ENCODE measurements at places on chromosomes 2 and 18. TPM values are rescaled to one million over a fixed set of nuclear protein-coding genes. Genes with fewer than 3 reads are reported as not detected.

DNA sequence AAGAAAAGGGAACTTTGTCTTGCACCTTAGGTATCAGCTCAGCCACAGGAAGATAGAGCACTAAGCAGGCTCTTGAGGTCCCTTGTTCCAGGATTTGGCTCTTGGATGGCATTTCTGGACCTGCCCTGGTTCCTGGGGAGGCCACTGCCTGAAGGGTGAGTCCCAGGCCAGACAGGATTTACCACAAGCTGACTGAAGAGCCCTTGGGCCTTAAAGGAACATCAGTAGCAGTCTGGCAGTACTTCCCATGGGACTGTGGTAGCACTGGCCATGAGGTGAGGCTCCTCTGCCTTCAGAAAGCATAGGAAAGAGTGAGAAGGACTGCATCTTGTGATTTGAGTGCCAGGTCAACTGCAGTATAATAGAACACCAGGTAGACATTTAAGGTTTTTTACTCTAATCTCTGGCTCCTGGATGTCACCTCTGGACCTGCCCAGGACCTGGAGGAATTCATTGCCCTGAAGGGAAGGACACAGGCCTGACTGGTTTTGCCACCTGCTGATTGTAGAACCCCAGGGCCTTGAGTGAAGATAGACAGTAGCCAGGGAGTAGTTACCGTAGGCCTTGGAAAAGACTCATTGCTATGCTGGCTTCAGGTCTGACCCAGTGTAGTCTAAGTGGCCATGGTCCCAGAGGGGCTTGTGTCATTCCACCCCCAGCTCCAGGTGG lies 154.4 kb upstream of the CREB1 start:
- H3K27me3 ChIP-seq, result no peaks in the 10 kb centered on the region
- H3K4me3 ChIP-seq, result no peak overlapping the region
- H3K27ac ChIP-seq, result no peak overlapping the region
- DNase-seq, result no peak
- no peaks in the 10 kb centered on the region for H3K4me1 ChIP-seq

GRCh38 chr2:4745056-4745991 lies 946.9 kb upstream of the SOX11 start:
- H3K27ac ChIP-seq, result no peak overlapping the region
- no peak overlapping the region for H3K4me3 ChIP-seq
- no peak for DNase-seq
- H3K27me3 ChIP-seq, result no peaks in the 10 kb centered on the region

DNA sequence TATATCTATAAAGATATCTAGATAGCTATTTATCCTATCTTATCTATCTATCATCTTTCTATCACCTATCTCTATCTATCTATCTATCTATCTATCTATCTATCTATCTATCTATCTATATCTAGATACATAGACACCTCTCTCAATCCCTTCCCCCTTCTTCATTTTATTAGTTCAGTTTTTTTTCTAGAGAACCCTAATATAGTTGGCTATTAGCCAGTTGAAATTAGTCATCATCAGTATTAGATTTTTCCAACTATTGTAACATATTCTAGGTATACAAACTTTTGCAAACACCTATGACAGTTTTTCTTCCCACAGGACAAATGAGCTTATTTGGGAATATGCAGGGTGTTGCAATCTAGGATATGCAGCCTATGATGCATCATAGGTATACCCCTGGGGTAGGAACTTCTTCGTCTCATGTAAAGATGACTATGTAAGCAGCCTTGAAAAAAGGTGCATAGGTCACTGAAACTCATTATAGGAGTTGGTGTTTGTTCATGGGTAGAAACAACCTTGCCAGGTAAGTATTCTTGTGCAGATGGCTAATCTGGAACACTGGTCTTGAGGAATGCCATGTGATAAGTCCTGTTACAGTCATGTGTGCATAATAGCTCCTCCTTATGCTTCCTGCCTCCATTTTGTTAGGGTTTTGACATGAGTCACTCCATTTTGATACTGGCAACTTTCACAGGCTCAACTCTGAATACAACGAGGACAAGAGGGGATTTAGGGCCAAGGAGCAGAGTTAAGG lies 160.7 kb upstream of the ZSWIM2 start:
- no peaks in the 10 kb centered on the region for H3K4me1 ChIP-seq
- no peak for DNase-seq
- H3K4me3 ChIP-seq, result no peak overlapping the region
- H3K27ac ChIP-seq, result no peak overlapping the region
- H3K36me3 ChIP-seq, result no peaks in the 10 kb centered on the region

GRCh38 chr2:86603905-86604304 lies 19.8 kb downstream of the RNF103 start:
- no peak for DNase-seq
- H3K4me3 ChIP-seq, result no peak overlapping the region
- H3K27ac ChIP-seq, result no peak overlapping the region
- H3K36me3 ChIP-seq, result peaks cover 6% of the 10 kb centered on the region
- no peaks in the 10 kb centered on the region for H3K27me3 ChIP-seq

- no peak for DNase-seq
- no peak overlapping the region for H3K4me3 ChIP-seq
- H3K36me3 ChIP-seq, result peaks cover 5% of the 10 kb centered on the region
These were observed 16.1 kb upstream of the ANKRD53 start for GRCh38 chr2:70962211-70962884.

- no peaks in the 10 kb centered on the region for H3K36me3 ChIP-seq
- DNase-seq, result no peak
- H3K4me1 ChIP-seq, result no peaks in the 10 kb centered on the region
- H3K4me3 ChIP-seq, result no peak overlapping the region
- H3K27me3 ChIP-seq, result peaks cover 45% of the 10 kb centered on the region
These were observed 23.7 kb upstream of the NRP2 start for GRCh38 chr2:205658572-205658971.

DNA sequence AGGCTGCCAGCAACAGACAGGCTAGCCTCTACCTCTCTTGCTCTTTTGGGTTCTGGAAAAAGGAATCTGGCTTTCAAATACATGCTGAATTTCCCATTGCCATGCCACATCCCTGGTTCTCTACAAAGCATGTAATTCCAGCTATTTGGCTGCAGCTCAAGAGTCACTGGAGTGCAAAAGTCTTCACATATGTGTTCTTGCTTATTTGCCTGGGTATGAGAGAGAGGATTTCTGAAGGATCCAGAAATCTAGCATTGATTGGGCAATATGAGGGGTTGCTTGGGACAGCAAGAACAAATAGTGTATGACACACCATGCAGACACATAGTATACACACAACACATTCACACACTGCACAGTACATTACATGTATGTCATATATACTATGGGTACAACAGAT lies 30.7 kb upstream of the LGALSL start:
- no peaks in the 10 kb centered on the region for H3K36me3 ChIP-seq

GRCh38 chr18:24491927-24492834 lies 31.7 kb downstream of the HRH4 start:
- H3K27ac ChIP-seq, result no peak overlapping the region
- peaks cover 30% of the 10 kb centered on the region for H3K27me3 ChIP-seq
- DNase-seq, result no peak
- H3K36me3 ChIP-seq, result no peaks in the 10 kb centered on the region
- peaks cover 14% of the 10 kb centered on the region for H3K4me1 ChIP-seq

DNA sequence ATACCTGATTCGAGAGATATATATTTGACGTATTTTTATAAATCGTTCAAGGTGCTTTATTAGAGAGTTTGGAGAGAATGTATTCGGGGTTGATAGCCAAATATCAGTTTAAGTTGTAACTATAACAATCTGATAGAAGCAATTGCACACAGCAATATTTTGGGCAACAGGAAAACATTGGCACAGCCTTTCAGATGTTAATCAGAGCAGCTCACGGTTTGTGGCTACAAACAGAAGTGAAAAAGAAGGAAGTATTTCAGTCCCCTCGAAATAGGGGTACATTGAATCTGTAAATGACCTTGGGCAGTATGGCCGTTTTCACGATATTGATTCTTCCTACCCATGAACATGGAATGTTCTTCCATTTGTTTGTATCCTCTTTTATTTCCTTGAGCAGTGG lies 20.6 kb downstream of the SERPINB10 start:
- H3K27ac ChIP-seq, result no peak overlapping the region
- DNase-seq, result no peak
- H3K27me3 ChIP-seq, result no peaks in the 10 kb centered on the region
- no peaks in the 10 kb centered on the region for H3K4me1 ChIP-seq
- no peak overlapping the region for H3K4me3 ChIP-seq

- no peaks in the 10 kb centered on the region for H3K27me3 ChIP-seq
- peaks cover 19% of the 10 kb centered on the region for H3K4me1 ChIP-seq
- DNase-seq, result no peak
- H3K36me3 ChIP-seq, result no peaks in the 10 kb centered on the region
- no peak overlapping the region for H3K4me3 ChIP-seq
- H3K27ac ChIP-seq, result no peak overlapping the region
These were observed 8.6 kb upstream of the RND3 start for GRCh38 chr2:150495993-150496627.

GRCh38 chr2:137921105-137921880 lies 43.0 kb upstream of the HNMT start:
- DNase-seq, result no peak
- no peak overlapping the region for H3K27ac ChIP-seq
- H3K4me3 ChIP-seq, result no peak overlapping the region
- no peaks in the 10 kb centered on the region for H3K27me3 ChIP-seq
- H3K36me3 ChIP-seq, result no peaks in the 10 kb centered on the region

GRCh38 chr2:46177461-46178089 lies 119.6 kb upstream of the EPAS1 start:
- DNase-seq, result no peak
- no peaks in the 10 kb centered on the region for H3K36me3 ChIP-seq
- H3K4me3 ChIP-seq, result no peak overlapping the region
- no peaks in the 10 kb centered on the region for H3K27me3 ChIP-seq

DNA sequence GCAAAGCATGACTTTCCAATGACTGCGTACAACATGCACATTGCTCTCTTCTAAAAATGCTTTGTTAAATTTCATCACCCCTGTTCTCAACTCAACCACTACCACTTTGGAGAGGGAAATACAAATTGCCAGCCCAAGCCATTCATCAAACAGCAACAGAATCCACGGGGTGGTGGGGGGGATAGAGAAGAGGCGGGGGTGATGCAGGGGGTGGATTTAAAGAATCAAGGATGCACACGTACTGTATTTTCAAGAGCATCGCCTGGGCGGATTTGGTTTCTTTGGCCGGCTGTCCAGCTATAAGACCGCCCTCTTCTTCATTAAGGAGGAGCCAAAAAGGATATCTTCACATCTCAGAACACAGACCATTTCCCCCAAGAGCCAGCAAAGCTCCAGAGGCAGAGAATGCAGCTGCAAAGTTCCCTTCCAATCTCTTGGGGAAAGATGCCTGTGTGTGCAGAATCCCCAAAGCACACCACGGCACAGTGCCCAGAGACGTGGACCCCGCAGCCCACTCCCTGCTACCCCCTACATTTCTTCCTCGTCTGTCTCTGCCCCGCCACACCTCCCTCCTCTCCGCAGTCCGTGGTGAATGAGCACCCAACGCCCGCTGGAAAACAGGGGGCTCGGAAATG lies 977 bp downstream of the SLC8A1 start:
- H3K4me1 ChIP-seq, result no peaks in the 10 kb centered on the region
- no peak overlapping the region for H3K4me3 ChIP-seq
- no peak for DNase-seq
- H3K27me3 ChIP-seq, result peaks cover 17% of the 10 kb centered on the region
- no peak overlapping the region for H3K27ac ChIP-seq
- H3K36me3 ChIP-seq, result no peaks in the 10 kb centered on the region

DNA sequence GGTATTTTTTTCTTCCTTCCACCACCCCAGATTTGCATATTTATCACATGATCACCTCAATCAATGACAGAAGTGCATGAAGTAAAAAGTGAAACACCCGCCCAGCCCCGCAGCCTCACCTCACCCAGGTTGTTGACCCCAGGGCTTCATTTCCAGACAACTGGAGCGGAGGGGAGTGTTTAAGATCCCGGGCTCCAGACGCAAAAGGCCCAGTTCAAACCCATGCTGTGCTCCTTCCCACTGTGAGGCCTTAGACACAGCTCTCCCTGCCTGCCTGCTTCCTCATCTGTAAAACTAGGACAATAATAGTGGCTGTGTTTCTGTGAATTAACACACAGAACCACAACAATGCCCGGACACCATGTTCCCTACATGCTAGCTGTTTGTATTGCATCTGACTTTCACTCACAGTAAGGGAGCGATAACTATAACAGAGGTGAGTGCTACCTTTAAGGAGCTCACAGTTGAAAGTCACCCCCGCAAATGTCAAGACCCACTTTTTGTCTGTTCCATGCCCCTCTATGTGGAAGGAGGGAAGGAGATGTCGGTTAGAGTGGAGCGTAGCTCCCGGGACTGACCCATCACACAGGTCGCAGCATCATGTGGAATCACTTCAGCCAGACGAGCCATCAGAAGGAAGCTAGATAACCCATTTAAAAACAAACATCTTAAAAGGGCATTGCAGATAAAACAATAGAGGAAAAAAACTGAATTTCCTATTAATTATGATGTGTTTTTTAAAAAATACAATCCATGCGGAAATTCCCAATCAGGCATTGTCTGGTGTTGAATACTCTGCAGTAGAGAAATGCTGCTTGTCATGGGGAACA lies 77.5 kb upstream of the DAPL1 start:
- no peaks in the 10 kb centered on the region for H3K27me3 ChIP-seq
- H3K4me1 ChIP-seq, result peaks cover 21% of the 10 kb centered on the region
- H3K4me3 ChIP-seq, result no peak overlapping the region

DNA sequence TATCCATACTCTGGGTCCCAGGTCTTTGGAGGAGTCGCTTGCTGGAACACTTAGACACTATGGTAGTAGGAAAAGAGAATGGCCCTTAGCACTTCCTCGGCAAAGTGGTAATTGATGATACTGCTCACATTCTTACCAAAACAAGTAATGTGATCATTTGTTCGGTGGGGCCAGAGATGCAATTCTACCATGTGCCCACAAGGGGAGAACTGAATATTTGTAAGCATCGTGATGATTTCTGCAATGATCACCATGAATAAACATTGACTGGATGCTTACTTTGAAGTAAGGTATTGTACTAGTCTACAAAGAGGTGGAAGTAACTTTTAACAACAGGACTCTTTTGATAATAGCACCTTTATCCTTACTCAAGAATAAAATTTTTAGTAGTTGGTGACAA lies 109.7 kb downstream of the CD8B2 start:
- no peaks in the 10 kb centered on the region for H3K27me3 ChIP-seq
- no peaks in the 10 kb centered on the region for H3K36me3 ChIP-seq
- no peaks in the 10 kb centered on the region for H3K4me1 ChIP-seq
- no peak for DNase-seq
- H3K27ac ChIP-seq, result no peak overlapping the region
- H3K4me3 ChIP-seq, result no peak overlapping the region

DNA sequence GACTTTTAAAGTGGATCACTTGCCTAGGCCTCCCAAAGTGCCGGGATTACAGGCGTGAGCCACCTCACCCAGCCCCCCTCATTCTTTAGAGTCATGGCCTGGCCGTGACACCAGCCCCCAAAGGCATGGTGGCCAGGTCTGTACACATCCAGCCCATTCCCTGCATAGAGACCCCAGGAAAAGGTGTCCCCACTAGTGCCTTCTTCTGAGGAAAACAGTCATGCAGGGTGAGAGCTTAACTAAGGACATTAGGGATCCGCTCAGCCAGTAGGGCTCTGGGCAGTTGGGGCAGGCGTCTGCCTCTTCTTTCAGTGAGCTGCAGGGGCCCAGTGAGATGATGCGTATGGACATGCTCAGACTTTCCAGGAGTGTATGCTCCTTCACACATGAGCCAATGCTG lies 5.7 kb upstream of the AMER3 start:
- DNase-seq, result no peak
- no peak overlapping the region for H3K4me3 ChIP-seq
- H3K27me3 ChIP-seq, result peaks cover 68% of the 10 kb centered on the region
- H3K36me3 ChIP-seq, result no peaks in the 10 kb centered on the region

GRCh38 chr2:6111781-6112261 lies 419.6 kb downstream of the SOX11 start:
- H3K4me1 ChIP-seq, result no peaks in the 10 kb centered on the region
- no peak overlapping the region for H3K4me3 ChIP-seq
- no peak overlapping the region for H3K27ac ChIP-seq

The NOP58 gene
- 161 TPM for total RNA-seq

The HDLBP gene
- total RNA-seq, result 429 TPM

The STEAP3 gene
- 28.3 TPM for total RNA-seq

The MOCOS gene
- 25.7 TPM for total RNA-seq

The WDCP gene
- total RNA-seq, result 13.4 TPM

The ABCG8 gene
- total RNA-seq, result 1.6 TPM

The NFATC1 gene
- 2.8 TPM for total RNA-seq

All from Calu3 (cell line).